Endothelial cell (in vitro differentiated cells): ENCODE measurements at places on chromosomes 6 and 20. TPM values are rescaled to one million over a fixed set of nuclear protein-coding genes. Genes with fewer than 3 reads are reported as not detected.

The SCP2D1 gene
- total RNA-seq, result not detected

The MPIG6B gene
- total RNA-seq, result not detected

The MLN gene
- total RNA-seq, result not detected

The ESR1 gene
- total RNA-seq, result 0.05 TPM

The SNAP25 gene
- total RNA-seq, result 0.38 TPM

The FOXQ1 gene
- total RNA-seq, result 0.67 TPM

The PET117 gene
- total RNA-seq, result 11.0 TPM

The MYB gene
- total RNA-seq, result 23.3 TPM

The C20orf144 gene
- not detected for total RNA-seq

The RING1 gene
- total RNA-seq, result 19.6 TPM

The ZSCAN23 gene
- total RNA-seq, result 6.8 TPM

The DYNLT2 gene
- total RNA-seq, result 0.62 TPM

The PTCRA gene
- not detected for total RNA-seq

The KHDRBS2 gene
- not detected for total RNA-seq

The TNFRSF6B gene
- not detected for total RNA-seq

The OOEP gene
- total RNA-seq, result not detected

The CST3 gene
- total RNA-seq, result 40.6 TPM

The AVP gene
- total RNA-seq, result not detected

The SLC22A3 gene
- 0.18 TPM for total RNA-seq

The POM121L2 gene
- total RNA-seq, result 1.3 TPM

The CENPW gene
- total RNA-seq, result 34.0 TPM

The SLC22A2 gene
- total RNA-seq, result not detected

The NTSR1 gene
- total RNA-seq, result not detected

The KCNK15 gene
- not detected for total RNA-seq

The PI16 gene
- 20.5 TPM for total RNA-seq

The TFEB gene
- total RNA-seq, result 10.4 TPM

The RSPH9 gene
- total RNA-seq, result not detected

The IRF4 gene
- total RNA-seq, result not detected

The TNXB gene
- 7.5 TPM for total RNA-seq

The CST9L gene
- not detected for total RNA-seq

The TRAPPC3L gene
- total RNA-seq, result not detected

The DSP gene
- 109 TPM for total RNA-seq

The KIAA0408 gene
- 6.4 TPM for total RNA-seq

The SLC13A3 gene
- 0.90 TPM for total RNA-seq

The RAMACL gene
- total RNA-seq, result 4.9 TPM

The TBC1D22B gene
- total RNA-seq, result 11.8 TPM

The BCAS4 gene
- 7.6 TPM for total RNA-seq

The KCNK5 gene
- 9.8 TPM for total RNA-seq

The PGC gene
- not detected for total RNA-seq
